Activated naive CD8-positive, alpha-beta T cell treated with anti-CD3 and anti-CD28 coated beads, Interleukin-2, amount 50 U/mL, for 24 hours (primary cell): ENCODE measurements at places on chromosomes 1 and 21.

GRCh38 chr1:220552672-220553260 lies 24.8 kb downstream of the MARK1 start:
- DNase-seq: no peak

DNA sequence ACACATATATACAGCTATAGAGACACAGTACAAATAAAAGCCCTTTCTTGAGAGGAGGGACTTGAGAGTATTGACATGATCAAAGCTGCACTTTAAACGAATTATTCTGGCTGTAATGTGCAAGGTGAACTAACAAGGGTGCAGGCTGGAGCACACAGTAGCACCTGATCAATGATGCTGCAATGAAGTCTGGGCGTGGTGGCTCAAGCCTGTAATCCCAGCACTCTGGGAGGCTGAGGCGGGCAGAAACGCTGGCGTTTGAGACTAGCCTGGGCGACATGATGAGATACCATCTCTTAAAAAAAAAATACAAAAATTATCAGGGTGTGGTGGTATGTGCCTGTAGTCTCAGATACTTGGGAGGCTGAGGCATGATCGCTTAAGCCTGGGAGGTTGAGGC lies 14.1 kb upstream of the CTH start:
- no peak for DNase-seq

GRCh38 chr1:26994787-26995517 lies 1.5 kb downstream of the TRNP1 start:
- no peak for DNase-seq

DNA sequence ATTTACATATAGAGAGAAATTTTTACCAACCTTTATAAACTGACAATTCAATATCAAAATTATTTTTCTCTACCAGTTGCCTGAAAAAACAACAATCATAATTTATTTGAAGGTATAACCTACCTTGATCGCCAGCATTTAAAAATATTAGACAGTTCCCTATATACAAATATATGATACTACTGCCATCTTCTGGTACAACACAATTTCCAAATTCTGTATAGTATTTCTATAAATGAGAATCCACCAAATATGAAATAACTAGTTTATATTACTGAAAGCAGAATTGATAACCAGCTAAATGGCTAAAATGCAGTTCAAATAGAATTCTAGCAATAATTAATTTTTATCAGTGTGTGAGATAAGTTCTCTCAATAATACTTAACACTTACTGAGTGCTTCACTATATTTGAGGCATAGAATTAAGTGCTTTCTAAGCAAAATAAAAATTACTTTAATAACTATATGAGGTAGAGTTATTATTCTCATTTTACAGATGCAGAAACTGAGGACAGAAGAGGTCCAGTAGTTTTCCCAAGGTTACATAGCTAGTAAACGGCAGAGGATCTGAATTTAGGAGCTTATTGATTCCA lies 75.6 kb downstream of the PIGK start:
- no peak for DNase-seq

- no peak for DNase-seq
Measured at GRCh38 chr1:90273241-90273774, 278.4 kb downstream of the ZNF326 start.

GRCh38 chr1:96464991-96465390 lies 256.6 kb upstream of the PTBP2 start:
- no peak for DNase-seq

DNA sequence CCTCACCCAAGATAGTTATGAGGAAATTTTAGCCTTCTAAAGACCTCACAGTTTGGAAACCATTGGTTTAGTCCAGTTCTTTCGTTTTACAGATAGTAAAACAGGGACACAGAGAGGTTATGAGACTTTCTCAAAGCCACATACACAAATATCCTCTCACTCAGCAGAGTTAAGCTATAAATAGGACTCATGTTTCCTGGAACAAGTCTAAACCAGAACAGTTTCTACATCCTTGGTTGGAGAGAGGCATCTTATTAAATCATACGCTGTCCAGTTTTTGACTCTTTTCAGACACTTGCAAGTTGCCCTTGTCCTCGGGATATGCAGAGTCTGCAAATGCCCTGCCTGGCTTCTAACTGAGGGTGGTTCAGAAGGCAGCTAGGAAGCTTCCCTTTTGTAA lies 462.1 kb upstream of the DEPDC1 start:
- no peak for DNase-seq

- DNase-seq: no peak
Measured at GRCh38 chr1:159964144-159964543, 10.1 kb upstream of the SLAMF9 start.

DNA sequence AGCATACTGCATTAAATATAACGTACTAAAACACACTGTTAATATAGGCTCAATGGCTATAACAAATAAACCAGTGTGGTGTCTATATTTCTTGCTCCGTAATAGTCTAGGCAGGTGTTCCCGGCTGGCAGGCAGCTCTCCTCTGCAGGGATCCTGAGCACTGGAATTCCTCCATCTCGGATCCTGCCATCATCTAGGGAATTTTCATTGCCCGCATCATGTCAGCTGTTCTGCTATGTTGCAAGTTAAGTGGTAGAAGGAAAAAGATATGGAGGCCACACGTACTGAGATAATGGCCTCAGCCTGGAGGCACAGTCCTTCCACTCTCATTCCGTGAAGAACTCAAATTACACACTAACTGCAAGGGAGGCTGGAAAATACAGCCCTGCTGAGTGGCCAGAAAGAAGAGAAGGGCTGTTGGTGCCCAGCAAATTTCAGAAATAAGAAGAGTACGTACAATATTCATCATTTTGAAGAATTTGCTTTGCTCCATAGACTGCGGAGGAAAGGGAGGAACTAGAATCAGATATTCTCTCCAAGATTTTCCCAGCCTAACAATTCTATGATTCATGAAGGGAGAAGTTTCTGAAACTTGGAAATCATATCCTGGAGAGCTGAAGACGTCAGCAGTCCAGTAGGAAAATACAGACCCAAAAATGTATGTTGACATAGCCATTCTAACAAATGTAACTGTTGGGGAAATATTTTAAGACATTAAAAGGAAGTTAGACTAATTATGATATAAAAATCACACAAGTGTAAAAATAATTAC lies 263.3 kb downstream of the MRPL39 start:
- DNase-seq: no peak

DNA sequence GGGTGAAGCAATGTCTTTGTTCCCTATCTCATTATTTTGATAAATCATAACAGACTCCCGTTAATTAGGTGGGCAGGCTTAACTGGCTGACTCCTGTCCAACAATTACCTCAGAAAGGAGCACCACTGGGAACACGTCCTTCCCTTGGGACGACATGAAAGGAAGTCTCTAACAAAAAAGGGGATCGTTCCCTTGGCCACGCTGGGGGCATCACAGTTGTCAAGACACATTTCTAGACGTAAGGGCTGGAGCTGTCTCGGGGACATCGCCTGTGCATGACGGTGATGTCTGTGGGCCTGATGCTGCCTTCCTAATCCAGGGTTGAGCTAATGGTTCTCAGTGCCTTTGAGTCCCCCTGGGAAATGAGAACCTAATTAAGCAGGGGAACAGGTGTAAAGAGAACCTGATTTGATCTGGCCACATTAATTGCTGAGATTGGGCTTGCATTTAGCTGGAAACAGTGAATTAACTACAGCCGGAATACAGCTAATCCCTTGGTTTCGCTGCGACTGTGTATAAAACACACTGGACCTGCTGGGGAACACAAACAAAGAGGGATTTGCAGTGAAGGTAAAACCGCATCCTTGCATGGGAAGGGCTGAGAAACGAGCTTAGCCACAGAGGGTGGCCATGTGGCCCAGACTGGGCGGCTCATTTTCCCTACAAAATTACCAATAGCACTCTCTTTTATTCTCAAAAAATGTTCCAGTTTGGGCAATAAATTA lies 111.8 kb downstream of the MRPS6 start:
- DNase-seq: no peak

- no peak for DNase-seq
Measured at GRCh38 chr1:170594066-170594626, 62.2 kb downstream of the GORAB start.

- DNase-seq: no peak
Measured at GRCh38 chr1:69540052-69540451, 27.7 kb upstream of the LRRC7 start.

DNA sequence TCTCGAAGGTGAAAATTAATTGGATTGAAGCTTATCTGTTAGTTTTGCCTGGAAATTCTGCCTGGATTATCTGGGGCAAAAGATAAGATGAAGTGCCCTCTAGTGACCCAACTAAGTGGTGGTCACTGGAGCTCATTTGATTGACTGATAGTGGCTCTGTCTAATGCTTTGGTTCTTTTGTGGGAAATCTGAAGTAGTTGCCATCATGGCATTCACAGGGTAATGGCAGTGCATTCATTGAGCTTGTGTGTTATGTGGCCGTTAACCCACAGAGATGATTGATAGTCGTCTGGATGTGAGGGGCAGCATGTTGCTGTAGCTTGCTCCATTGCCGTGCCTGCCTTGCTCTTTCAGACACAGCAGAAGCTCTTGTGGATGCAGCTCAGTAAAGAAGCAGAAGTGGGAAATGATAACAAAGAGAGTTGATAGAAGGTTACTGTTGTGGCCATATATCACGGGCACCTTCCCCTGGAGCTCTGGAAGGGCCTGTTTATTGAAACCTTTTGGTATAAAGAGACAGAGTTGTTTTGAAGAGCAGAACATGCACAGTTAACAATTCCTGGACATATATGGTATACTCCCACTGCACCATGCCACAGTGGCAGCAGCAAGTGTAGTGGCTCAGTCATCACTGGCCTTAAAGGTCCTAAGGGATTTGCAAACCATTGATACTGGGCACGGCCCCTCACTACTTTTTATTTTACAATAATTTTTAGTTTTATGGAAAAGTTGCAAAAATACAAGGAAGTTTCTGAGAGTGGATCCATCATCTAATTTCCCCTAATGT lies 42.0 kb downstream of the CXADR start:
- DNase-seq: no peak

GRCh38 chr1:38657207-38657840 lies 202.2 kb downstream of the RRAGC start:
- DNase-seq: no peak

DNA sequence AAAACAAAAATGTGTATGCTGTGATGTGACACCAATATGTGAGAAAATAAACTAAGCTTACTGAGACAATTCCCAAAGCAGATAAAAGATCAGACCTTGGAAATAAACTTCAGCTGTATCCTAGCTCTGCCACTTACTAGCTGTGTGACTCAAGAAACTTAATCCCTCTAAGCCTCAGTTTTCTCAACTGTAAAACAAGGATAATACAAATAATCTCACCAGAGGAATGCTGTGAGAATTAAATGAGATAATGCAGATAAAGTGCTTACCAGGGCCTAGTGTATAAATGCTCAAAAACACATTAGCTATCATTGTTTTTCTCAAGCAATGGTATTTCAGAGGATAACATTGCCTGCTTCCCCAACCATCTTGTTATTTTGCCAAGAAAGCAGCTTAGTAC lies 2.1 kb downstream of the HEATR1 start:
- no peak for DNase-seq

- no peak for DNase-seq
Measured at GRCh38 chr1:242425232-242425631, 99.3 kb downstream of the PLD5 start.
